A172 (cell line): ENCODE measurements at places on chromosomes 2 and 18.

DNA sequence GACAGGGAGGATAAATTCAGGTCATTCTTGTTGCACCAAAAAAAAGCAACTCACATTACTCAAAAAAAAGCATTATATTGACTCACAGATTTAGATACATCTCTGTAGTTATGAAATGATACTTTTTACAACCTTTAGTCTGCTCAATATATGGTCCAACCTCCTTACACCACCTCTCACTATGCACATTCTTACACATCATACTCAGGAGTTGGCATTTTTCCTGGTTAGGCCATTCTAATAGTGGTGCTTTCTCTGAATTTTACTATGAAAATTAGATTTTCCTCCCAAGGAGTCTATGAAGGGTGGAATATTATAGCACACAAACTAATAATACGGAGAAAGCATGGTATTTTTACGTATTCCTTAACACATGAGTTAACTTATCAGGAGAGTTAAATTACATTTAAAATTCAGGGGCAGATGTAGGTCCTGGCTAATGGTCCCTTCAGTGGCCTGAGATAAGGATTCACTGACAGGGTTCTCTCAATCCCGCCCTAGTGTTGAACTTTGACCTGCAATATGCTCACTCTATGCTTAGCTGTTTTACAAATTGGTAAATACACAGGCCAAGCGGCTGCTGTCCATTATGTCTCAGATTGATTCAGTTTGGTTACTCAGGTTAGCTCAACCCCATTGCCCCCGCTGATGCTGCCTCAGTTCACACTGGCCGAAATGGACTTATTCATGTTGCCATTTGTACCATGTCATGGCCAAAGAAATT is 153.6 kb downstream of the NCKAP5 start:
- no peak for DNase-seq

- no peak for DNase-seq
Measured at GRCh38 chr2:220373878-220374277, 746.4 kb downstream of the SLC4A3 start.

DNA sequence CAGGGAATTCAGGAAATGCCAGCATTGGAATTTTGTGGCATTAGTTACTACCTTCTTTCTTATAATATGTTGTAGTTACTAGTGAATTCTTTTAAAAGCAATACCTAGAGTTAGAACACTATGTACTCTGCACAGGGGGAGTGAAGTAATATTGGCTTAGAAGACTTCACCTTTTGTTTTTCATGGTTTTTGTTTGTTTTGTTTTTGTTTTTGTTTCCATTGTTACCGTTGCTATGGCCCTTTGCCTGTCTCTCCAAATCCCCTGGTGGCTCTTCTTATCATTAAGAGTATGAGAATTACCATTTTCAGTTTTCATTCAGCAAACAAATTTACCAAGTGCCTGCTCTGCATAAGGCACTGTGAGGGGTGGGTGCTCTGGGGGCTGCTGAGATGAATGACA is 160.1 kb downstream of the HAUS1 start:
- DNase-seq = no peak

DNA sequence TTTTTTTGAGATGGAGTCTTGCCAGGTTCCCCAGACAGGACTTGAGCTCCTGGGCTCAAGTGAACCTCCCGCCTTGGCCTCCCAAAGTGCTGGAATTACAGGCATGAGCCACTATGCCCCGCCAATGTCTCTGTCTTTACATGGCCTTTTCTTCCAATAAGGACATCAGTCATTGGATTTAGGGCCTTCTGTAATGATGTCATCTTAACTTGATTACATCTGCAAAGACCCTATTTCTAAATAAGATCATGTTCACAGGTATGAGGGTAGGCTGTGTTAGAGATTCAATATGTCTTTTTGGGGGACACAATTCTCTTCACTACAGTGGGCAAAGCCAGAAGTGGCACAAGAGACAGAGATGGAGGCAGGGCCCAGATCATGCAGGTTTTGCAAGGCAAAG is 68.1 kb downstream of the PMAIP1 start:
- DNase-seq = no peak

DNA sequence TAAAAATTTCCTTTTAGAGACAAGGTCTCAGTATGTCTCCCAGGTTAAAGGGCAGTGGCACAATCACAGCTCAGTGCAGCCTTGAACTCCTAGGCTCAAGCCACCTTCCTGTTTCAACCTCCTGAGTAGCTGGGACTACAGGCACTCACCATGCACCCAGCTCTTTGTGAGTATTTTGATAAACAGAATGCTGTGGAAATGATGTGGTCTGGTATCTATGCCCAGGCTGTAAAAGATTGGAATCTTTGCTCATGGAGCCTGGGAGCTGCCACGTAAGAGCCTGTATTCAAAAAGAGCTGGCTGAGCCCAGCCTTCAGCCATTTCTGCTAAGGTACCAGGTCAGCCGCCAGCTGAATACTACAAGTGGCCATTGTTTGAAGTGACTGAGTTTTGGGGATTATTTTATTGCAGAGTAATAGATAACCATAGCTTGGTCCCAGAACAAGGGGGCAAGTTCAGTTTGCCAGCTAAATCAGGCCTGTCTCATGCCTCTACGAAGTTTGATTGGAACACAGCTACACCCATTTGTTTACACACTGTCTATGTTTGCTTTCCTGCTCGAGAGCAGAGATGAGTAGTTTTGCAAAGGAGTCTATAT is 21.3 kb upstream of the ARL5A start:
- DNase-seq = no peak

DNA sequence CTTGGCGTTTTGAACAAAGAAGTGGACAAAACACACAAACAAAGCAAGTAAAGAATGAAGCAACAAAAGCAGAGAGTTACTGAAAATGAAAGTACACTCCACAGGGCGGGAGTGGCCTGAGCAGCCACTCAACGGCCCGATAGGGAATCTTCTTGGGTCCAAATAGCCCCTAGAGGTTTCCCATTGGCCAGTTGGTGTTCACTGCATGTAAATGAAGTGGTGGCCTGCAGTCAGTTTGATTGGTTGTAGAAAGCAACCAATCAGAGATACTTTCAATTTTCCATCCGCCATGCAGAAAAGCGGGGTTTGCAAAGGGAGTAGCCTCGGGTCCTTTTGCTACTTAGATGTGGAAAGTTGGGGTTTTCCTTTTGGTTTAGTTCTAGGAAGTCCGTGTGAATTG is 31.6 kb downstream of the CYBRD1 start:
- peak; percentile 99 for DNase-seq
